ENCODE measurements at places on chromosomes 12 and 14.

DNA sequence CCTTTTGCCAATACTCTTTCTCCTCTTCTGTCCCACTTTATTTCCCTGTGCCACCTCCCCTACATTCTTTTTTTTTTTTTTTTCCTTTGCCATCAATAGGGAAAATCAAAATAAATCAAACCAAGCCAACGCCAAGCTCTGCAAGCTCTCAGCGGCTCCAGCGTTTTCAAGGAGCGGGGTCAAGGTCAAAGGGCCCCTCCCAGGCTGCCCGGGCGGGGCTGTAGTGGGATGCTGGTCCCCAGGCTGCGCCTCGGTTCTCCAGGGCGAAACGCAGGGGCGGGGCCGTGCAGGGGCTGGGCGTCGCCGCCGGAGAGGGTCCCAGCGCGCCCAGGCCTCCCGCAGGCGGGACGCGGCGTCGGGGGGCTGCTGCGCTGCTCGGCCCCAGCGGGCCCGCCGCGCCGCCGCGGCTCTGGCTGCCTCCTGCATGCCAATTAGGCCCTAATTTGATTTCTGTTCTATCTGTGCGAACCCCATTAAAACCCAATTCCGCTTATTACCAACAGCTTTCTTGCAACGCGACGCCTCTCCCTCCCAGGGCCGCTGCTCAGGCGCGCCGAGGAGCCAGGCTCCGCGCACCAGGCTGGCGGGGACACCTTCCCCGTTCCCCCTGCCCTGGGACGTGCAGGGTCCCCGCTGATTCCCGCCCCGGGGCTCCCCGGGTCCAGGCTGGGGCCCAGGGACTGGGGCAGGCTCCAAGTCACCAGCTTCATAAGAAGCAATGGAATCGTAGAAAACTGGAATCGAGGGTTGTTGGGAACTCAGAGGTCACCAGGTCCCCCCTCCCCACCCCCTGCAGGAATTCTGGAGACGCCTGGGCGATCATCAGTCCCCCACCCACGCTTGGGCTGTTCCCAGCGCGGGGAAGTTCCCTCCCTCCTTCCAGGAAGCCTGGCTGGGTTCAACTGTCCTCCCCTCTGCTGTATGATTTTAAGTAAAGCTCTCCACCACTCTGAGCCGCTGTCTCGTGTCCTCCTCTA, 50.7 kb upstream of the MAP1LC3B2 start:
- DNase-seq = peak; percentile 49

DNA sequence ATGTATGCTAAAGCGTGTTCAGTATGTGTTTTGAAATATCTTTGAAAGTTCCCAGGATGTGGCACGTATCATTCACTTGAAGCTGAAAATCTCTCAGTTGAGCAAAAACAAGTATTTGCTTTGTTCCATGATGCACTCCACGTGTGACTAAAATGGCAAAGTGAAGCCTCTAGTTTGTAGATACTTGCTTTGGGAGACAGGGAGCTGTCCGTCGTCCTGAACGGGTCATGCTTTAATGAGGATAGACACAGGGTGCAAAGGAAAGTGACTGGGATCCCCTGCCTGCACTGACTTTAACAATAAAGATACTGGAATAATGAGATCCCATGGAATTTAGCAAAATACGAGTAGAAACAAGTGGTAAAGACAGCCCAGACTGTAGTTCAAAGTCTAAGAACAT, 991.4 kb downstream of the NRXN3 start:
- DNase-seq = peak; percentile 58

DNA sequence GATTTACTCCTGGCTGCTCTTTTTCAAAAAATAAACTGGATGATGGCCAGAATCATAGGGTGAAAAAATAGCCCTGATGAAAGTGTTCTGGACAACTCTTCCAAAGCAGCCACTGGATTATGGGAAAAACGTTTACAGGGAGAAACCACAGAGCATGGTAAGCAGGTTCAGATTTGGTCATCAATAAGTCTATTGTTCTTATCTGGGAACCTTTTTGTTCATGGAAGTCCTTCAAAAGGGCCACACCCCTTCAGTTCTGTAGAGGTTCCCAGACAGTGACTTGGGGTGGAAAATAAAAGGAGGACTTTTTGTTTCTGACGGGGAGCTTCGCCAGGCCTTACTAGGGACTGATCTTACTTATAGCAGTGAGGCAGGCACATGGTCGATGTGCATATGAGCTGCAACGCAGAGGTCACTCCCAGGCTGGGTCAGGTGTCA, 117.4 kb upstream of the SLC38A2 start:
- no peak for DNase-seq

DNA sequence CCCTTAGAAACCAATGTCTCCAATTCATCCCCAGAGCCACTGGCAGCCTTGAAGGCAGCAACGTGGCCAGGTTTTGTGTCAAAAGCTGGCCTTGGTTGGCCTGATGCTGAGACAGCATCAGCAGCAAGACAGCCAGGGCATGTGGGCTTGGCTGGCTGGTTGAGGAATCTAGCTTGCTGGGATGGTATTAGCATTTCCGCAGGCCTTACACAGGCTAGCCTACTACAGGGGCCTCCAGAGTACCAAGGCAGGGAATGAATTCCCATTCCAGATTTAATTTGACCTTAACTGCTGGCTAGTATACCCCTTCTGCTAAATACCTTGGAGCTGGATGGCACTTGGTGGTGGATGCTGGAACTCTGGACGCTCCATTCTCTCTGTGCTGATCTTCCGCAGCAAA, 15.8 kb downstream of the NGDN start:
- no peak for DNase-seq

- DNase-seq = no peak
These were observed 117.0 kb upstream of the CCDC198 start for GRCh38 chr14:57610631-57611030.

GRCh38 chr12:85779768-85780167, 56.4 kb downstream of the RASSF9 start:
- no peak for DNase-seq

DNA sequence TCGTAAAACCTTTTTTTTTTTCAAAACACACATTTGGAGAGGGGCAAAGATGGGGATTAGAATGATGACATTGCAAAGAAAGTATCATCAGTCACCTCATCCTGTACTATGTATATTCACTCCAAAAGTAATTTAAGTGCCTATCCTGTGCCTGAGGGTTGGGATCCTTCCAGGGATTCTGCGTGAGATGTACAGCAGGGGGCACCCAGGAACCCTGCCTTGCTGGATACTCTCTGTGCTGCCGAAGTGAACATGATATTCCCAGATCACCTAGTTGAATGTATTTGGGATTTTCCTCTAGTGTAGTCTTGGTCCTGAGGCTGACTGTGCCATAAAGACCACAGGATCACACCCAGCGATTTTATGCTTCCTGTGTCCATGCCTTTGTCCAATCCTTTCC, 372.7 kb downstream of the IPO8 start:
- no peak for DNase-seq

- no peak for DNase-seq
These were observed 157.9 kb downstream of the PAWR start for GRCh38 chr12:79532907-79533288.

GRCh38 chr12:56487448-56488040, 417 bp downstream of the GLS2 start:
- peak; percentile 43 for DNase-seq

- peak; percentile 61 for DNase-seq
These were observed 105.0 kb downstream of the SNAPC1 start for GRCh38 chr14:61866932-61867920.

DNA sequence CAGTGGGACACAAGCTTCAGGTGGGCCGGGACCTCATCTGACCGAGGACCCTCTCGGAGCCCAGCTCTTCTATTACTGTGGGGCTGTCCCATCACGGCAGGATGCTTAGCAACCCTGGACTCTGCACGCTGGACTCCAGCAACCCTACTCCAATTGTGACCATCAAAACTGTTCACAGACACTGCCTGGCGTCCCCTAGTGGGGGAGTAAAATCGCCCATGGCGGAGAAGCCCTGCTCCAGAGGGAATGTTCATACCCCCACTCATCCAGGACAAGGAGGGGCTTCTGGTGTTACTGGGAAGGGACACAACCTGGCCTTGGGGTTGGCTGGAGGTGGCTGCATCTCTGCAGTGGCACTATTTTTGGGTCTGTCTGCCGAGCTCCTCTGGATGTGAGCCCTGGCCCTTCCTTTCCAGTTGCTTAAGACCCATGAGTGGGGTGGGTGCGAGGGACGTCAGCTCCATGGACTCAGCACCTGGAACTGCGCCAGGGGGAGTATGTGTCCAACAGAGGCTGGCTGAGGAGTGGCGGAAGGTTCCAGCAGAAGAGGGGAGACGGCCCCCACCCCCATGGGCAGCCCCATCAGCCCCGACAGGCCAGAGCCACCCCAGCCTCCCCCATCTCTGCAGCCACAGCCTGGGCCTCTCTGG, 103.8 kb downstream of the RFLNA start:
- DNase-seq = no peak

DNA sequence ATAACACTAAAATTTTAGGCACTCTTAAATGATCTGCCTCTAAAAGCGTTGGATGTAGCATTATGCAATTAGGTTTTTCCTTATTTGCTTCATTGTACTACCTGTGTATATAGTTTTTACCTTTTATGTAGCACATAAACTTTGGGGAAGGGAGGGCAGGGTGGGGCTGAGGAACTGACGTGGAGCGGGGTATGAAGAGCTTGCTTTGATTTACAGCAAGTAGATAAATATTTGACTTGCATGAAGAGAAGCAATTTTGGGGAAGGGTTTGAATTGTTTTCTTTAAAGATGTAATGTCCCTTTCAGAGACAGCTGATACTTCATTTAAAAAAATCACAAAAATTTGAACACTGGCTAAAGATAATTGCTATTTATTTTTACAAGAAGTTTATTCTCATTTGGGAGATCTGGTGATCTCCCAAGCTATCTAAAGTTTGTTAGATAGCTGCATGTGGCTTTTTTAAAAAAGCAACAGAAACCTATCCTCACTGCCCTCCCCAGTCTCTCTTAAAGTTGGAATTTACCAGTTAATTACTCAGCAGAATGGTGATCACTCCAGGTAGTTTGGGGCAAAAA, 4.1 kb downstream of the CDKN1B start:
- peak; percentile 48 for DNase-seq

DNA sequence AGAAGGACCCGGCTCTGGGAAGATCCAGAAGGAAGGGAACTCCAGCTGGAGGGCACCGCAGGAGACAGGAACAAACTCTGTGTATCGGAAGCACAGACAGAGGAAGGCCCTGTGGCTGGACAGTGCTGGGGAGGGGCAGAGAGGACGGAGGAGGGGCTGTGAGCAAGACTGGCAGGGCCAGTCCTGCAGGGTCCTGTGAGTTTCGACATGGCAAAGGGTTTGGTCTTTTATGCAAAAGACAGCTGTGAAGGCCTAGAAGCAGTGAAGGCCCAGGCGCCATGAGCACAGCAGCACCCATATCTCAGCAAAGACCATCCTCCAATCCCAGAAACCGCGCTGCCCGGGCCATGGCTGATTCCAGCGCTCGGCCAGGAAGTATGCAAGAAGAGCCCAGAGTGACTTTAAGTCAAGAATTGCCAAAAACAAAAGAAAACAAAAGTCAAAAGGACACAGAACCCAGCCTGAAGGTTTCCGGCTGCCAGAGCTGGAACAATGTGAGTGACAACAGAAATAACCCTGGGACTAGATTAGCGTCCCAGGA, 126.5 kb downstream of the NCOR2 start:
- DNase-seq = no peak

GRCh38 chr12:112498580-112498979, 79.8 kb downstream of the PTPN11 start:
- no peak for DNase-seq

DNA sequence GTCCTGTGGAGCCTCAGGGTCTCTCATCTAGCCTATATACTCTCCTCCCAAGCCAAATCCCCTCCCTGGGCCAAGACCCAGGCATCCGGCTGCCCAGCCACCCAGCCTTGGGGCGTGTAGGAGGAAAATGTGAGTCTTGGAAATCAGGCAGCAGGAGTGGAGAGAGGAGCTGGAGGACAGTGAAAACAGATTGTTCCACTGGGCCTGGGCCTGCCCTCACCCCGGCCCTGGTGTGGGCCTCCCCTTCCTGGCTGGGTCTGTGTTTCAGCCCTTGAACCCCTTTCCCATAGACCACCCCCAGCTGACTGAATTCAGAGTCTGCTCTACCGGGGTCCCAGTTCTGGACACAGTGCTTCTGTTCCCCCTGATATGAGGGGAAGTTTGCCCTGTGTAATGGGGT, 6.7 kb downstream of the ITGA5 start:
- no peak for DNase-seq

DNA sequence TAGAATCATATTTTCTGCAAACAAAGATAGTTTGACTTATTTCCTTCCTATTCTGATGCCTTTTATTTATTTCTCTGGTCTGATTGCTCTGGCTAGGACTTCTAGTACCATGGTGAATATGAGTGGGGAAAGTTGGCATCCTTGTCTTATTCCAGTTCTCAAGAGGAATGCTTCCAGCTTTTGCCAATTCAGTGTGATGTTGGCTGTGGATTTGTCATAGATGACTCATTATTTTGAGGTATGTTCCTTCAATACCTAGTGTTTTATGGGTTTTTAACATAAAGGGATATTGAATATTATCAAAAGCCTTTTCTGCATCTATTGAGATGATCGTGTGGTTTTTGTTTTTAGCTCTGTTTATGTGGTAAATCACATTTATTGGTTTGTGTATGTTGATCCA, 139.4 kb upstream of the CNTN1 start:
- DNase-seq = no peak

GRCh38 chr12:90020436-90020835, 311.8 kb upstream of the ATP2B1 start:
- DNase-seq = no peak

- DNase-seq = no peak
These were observed 439 bp upstream of the ANAPC5 start for GRCh38 chr12:121352682-121353018.

DNA sequence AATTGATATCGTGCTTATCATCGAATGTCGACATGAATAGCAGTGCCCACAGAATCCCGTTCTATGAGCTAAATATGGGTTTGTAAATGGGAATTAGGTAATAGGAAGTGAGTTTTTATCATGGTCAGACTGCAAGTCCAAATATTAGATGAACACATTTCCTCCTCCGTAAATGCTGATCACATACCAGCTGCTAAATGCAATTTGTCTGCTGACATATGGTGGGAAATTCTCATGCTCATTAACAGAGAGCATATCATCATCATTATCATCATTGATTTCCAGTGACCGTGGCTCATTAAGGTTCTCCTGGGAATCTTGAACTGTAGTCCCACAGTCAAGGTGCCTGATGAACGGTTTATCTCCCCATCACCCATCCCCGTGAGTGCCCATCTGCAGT, 998.8 kb upstream of the TMEM132C start:
- DNase-seq = no peak

GRCh38 chr14:22513066-22513812, 75.8 kb downstream of the DAD1 start:
- no peak for DNase-seq

Data from hematopoietic multipotent progenitor cell treated with erythropoietin and hydrocortisone succinate and interleukin-3 and kit ligand, for 4 days (in vitro differentiated cells).